Stimulated activated CD8-positive, alpha-beta memory T cell treated with anti-CD3 and anti-CD28 coated beads, Interleukin-2, amount 100 ng/mL, for 1 hour (primary cell): ENCODE measurements at places on chromosomes 6 and 20.

GRCh38 chr20:61441537-61441936 lies 189.5 kb downstream of the CDH4 start:
- DNase-seq, result no peak

GRCh38 chr20:18223409-18223808 lies 64.9 kb upstream of the ZNF133 start:
- DNase-seq, result no peak

DNA sequence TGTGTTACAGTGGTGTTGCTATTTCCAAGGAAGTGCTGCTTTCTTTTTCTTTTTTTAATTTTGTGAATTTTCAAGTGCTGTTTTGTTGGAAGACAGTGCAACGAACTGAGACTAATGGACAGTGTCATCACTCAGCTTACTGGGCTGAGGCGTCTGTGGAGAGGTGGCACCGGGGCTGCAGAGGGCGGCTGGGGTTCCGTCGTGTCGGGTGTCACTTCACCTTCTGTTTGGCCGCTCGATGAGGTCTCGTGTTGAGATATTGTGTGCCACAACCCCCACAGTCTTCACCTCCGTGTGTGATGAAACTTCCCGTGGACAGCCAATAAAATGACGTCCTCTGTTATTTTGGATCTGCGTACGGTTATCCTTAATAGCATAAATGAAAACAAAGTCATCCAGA lies 149.4 kb upstream of the SNX9 start:
- DNase-seq, result no peak

- no peak for DNase-seq
Measured at GRCh38 chr6:26249707-26249956, 115.4 kb upstream of the BTN3A2 start.

DNA sequence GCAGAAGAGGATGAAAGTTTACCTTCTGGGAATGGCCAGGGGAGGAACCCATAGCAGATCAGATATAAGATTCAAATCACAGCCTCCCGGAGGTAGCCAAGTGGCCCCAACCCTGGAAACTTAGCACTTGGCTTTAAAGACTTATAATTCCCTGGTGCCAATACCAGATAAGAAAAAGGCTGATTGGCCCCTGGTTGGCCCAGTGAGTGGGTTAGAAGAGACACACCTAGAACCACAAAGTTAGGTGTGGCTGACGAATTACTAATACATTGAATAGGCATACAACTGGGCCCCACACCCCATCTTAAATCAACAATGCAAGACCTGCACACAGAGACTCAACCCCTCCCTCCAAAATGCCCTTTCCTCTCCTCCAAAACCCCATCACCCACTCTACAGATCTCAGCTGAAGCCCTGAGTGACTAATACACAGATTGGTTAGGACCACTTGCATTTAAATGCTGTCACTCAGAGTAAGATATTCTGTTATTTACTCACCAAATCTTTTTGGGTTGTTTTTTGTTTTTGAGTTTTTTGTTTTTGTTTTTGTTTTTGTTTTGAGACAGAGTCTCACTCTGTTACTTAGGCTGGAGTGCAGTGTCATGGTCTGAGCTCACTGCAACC lies 315.4 kb upstream of the JARID2 start:
- no peak for DNase-seq

DNA sequence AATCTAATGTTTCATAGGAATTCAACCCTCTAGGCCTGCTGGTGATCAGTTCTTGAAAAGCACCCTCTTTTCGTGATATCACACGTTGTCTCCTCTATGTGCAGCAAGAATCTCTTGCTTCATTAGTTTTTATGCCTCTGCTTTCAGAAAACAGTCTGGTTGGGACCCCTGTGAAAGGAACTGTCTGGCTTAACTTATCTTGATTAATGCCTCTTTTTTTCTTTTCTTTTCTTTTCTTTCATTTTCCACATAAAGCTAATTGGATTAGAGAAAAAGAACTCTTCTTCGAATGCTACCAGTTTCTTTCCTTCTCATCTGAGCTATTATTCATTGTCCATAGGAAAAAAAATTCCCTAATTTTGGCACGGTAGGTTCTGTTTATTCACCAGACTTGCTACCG lies 21.3 kb downstream of the ZNF311 start:
- DNase-seq, result no peak

GRCh38 chr6:109332748-109333147 lies 49.5 kb downstream of the CD164 start:
- no peak for DNase-seq
